ENCODE measurements at places on chromosomes 3 and 15. TPM values are rescaled to one million over a fixed set of nuclear protein-coding genes. Genes with fewer than 3 reads are reported as not detected.
A peak's percentile ranks its signal among the peaks of the same experiment; 100 is the strongest.

DNA sequence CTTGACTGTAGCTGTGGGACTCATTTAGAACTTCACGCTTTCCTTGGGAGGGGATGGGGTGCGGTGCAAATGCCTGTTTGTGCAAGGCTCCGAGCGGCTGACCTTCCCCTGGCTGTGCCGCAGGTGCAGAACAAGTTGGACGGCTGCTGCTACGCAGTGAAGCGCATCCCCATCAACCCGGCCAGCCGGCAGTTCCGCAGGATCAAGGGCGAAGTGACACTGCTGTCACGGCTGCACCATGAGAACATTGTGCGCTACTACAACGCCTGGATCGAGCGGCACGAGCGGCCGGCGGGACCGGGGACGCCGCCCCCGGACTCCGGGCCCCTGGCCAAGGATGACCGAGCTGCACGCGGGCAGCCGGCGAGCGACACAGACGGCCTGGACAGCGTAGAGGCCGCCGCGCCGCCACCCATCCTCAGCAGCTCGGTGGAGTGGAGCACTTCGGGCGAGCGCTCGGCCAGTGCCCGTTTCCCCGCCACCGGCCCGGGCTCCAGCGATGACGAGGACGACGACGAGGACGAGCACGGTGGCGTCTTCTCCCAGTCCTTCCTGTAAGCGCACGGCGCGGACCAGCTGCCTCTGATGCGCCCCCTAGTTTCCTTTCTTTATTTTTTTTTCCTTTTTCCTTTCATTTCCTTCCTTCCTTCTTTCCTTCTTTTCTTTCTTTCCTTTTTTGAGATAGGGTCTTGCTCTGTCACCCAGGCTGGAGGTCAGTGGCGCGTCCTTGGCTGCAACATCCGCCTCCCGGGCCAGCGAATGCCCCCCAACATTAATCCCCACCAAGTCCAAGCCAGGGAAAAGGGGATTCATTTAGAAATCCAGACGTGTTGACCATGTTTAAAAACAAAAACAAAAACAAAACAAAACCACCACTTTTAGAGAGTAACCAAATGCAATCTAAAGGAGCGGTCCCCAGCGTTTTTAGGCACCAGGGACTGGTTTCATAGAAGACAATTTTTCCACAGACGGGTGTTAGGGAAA lies 42.7 kb downstream of the EIF2AK4 start:
- H3K36me3 ChIP-seq: peaks cover 7% of the 10 kb centered on the region
- no peak overlapping the region for H3K27ac ChIP-seq
- no peak overlapping the region for H3K4me3 ChIP-seq
- no peaks in the 10 kb centered on the region for H3K4me1 ChIP-seq
- no peaks in the 10 kb centered on the region for H3K27me3 ChIP-seq

- H3K4me3 ChIP-seq: no peak overlapping the region
- H3K4me1 ChIP-seq: no peaks in the 10 kb centered on the region
- H3K27ac ChIP-seq: no peak overlapping the region
- no peaks in the 10 kb centered on the region for H3K36me3 ChIP-seq
- peak; percentile 24 for DNase-seq
These were observed 5.4 kb upstream of the ALDH1A2 start for GRCh38 chr15:58070801-58071418.

GNB4 gene
- total RNA-seq: 26.7 TPM

- no peaks in the 10 kb centered on the region for H3K27me3 ChIP-seq
- H3K36me3 ChIP-seq: no peaks in the 10 kb centered on the region
- peaks cover 4% of the 10 kb centered on the region for H3K4me1 ChIP-seq
- H3K4me3 ChIP-seq: no peak overlapping the region
These were observed 15.7 kb downstream of the PLEKHO2 start for GRCh38 chr15:64857421-64857820.

Data from Panc1 (cell line).